ENCODE measurements at places on chromosomes 2 and 18.

DNA sequence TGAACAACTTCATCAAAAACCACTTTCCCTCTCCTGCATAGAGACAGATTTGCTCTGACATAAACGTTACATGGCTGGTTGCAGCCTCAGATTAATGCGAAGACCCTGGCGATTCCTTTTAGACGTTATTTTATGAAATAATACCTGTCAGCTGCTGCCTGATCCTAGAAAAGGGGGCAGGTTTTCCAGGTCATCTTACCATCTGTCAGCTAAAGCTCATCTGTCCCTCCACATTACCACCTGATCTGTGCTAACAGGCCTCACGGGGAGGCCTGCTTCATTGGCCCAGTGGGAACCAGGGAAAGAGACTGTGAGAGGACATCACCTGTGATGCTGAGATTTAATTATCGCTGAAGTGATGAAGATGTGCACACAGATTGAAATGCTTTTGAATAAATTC lies 261.0 kb downstream of the ARHGAP15 start:
- no peak for DNase-seq

DNA sequence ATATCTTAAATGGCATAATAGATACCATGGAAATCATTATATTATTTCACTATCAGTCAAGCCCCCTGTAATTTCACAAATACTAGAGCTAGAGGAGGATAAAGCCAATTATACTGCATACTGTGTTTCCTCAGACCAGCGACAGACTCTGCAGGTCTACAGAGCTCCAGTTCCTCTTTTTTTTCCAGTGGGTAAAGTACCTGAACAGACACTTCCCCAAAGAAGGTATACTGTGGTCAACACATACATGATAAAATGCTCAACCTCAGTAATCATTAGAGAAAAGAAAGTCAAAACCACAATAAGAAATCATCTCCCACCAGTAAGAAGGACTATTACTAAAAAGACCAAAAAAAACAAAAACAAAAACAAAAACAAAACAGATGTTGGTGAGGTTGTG lies 44.6 kb downstream of the SCN7A start:
- DNase-seq = no peak

DNA sequence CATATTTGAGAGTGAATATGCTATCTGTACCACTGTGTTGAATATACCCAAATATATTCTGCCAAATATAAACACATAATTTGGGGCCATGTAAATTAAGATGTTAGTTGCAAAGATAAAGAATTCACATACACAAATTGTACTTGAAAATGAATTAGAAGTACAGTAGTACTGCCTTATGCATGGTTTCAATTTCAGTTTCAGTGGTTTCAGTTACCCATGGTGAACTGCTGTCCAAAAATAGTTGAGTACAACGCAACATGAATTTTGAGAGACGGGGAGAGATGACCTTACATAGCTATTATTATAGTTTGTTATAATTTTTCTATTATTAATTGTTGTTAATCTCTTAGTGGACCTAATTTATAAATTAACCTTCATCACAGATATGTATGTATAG lies 1313.0 kb upstream of the FAM98A start:
- DNase-seq = no peak

DNA sequence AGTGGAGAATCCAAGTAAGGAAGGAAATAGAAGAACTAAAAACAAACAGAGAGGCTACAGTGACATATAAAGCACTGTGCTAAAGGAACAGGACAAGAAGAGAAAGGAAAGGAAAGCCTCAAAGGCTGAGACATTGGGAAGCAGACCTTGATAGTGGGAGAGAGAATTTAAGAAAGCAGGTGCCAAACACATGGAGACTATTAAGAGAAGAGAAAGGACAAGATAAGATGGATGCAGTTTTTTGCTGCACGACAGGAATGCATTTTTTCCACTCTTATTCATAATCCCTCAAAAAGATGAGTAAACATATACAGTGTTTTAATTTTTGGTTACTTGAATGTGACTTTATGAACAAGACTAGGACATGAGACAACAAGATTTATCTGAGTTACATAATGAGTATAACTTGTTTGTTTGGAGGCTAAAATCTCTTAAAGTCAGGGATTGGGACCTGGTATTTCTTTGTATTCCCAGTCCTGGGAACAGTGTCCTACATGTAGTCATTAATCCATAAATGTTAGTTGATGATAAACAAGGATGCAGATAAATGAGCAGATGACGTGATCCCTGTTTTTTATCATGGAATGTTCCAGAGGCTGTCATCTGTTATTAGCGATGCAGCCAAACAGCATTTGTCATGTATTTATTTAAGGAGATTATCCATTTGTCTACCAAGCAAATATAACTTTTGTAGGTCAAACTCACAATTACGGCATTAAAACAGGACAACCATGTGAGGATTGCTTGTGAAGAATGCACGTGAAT lies 141.7 kb downstream of the DNER start:
- no peak for DNase-seq

DNA sequence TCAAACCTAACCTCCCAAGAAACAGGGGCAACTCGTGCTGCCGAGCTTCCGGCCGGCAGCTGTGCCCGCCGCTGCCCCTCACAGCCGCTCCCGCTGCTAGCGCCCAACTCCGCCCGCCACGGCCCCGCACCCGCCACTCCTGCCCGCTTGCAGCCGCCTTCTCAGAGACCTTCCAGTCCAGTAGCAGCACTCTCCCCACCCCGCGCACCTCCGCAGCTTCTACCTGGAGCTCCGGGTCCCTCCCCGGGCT lies 722 bp upstream of the C2orf15 start:
- DNase-seq = no peak

DNA sequence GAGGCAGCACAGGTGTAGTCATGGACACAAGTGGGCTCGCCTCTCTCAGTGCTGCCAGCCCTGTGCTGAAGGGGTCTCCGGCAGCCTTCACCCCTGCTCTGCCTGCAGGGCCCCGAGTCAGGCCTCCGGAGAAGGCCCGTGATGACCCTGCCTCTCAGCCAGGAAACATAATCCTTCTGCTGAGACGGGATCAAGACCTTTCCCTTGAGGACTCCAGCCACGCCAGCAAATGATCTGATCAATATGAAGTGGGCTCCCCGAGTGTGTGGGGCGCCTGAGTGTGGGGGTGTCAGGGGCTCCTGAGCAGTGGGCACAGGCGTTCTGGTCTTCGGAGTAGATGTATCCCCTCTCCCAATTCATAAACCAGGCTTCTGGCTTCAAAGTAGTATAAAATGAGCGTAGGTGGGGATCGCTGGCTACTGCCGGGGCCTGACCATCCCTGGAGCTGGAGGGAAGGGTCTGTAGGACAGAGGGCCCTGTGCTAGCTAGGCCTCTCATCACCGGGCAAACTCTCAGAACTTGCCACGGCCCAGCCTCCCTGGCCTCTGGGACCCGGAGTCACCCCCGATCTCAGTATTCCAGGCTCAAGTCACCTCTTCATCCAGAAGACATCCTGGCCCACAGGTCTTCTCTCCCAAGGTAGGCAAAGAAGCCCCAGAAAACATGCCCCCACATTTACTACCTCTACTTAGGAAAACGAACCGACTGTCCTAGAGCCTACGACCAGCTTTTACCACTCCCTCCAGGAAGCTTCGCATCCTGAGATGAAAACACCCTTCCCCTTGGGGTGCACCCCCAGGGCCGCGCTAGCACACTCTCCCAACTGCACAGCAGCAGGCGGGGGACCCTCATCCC lies 33.6 kb downstream of the CRACDL start:
- peak; percentile 34 for DNase-seq

DNA sequence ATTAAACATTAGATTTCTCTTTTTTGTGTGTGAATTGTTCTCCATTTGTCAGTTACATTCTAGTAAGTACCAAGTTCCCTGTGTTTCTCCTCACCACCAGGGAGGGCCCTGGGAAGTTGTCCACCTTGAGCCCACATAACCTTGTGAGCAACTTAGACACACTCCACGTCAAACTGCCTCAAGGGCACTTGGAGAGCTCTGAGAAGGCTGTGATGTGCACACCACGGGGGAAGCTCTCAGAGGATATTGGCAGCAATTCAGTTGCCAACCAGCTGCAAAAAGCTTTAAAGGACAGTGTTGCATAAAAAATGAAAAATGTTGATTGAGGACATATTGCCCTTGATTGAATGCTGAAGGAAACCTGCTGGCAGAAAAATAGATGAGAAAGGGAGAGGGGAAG lies 743.6 kb downstream of the RNF144A start:
- no peak for DNase-seq

- DNase-seq = no peak
Observed at GRCh38 chr2:181944164-181944913, 41.3 kb upstream of the PPP1R1C start.

DNA sequence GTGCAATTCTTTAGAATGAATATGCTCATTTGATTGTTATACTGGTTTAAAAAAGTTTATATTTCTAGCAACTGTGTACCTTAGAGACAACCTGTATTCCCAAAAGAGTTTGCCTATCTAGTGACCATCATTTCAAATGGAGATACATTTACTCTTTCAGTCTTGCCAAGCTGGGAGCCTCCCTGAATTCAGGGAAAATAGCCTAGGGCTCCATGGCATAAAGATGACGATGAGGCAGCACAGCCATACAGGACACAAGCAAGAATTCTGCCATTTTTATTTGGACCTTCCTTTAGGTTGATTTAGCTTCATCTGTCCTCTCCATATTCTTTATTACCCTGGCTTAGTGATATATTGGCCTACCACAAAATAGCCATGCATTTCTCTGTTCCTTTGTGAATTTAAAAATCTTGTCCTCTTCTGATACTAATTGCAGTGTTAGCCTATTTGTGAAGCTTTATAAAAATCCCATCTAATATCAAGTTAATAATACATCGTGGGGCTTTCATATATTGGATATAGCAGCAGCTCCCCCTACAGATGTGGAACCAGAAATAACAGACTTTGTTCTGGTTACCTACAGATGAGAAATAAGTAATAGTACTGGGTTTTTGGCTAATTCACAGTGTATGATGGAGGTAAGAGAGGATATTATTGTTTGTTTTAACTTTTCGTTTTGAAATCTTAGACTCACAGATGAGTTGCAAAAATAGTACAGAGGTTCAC lies 1661.9 kb upstream of the PIK3C3 start:
- no peak for DNase-seq

DNA sequence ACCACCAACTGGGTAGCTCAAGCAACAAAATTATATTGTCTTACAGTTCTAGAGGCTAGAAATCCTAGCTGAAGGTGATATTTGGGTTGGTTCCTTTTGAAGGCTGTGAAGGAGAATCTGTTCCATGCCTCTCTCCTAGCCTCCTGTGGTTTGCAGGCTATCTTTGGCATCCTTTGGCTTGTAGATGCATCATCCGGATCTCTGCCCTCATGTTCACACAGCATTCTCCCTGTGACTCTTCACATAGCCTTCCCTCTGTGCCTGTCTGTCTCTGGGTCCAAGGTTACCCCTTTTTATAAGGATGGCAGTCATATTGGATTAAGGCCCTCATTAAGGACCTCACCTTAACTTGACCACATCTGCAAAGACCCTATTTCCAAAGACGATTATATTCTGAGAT lies 78.6 kb upstream of the MAP3K20 start:
- DNase-seq = no peak

GRCh38 chr2:1603059-1603458 lies 141.3 kb downstream of the PXDN start:
- no peak for DNase-seq

- no peak for DNase-seq
Observed at GRCh38 chr18:29328932-29329331, 1152.0 kb upstream of the CDH2 start.

DNA sequence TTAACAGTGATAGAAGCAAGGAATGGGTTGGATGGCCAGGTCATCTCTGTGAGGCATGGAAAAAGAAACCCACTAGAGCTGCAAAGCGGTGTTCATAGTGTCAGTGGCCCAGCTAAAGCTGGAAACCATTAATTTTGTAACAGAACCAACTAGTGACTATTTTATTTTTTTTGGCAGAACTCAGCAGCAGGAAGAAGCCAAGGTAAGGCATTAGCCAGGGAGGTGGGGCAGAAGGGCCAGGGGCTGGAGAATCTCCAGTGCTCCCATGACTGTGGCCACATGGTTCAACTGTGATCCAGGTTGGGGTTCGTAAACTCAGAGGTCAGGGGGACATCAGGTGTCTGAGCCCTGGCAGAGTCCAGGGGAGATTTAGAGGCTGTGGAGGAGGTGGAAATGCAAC lies 25.9 kb upstream of the YES1 start:
- DNase-seq = no peak

DNA sequence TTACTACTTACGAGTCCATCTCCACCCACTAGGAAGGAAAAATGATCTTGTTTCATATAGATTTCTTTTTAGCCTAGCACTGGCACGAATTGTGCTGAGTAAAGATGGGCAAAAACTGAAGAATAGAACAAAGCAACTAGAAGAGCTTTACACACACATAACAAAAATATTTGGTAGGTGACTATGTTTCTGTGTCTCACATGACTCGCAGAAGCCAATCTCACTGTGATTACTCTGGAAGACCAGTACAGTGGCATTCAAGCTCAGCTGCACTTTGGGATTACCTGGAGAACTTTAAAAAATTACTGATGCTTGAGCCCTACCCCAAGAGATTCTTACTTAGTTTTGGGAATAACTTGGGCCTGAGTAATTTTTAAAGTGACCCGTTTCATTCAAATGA lies 378.7 kb downstream of the METTL4 start:
- DNase-seq = no peak

- peak; percentile 18 for DNase-seq
Observed at GRCh38 chr2:236862961-236863728, 222.5 kb upstream of the COPS8 start.

DNA sequence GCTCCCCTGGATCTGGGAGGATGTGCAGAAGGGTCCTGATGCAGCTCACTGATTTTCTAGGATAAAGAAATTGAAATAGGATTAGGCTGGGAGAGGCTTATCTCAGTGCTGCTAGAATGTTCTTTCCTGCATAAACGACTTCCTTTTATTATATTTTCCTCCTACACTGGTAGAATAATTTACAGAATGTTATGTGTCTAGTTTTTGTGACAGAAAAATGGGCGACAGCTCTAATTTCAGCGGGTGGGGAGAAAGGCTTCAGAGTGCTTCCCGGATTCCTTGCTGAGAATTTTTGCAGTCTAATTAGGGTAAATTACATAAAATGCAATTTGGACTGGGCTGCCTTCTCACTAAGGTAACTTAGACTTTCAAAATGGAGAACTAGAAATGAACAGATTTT lies 66.2 kb downstream of the SKA1 start:
- no peak for DNase-seq

GRCh38 chr18:9549405-9549804 lies 65.0 kb downstream of the PPP4R1 start:
- no peak for DNase-seq

GRCh38 chr2:107222466-107222865 lies 336.5 kb upstream of the ST6GAL2 start:
- DNase-seq = no peak

DNA sequence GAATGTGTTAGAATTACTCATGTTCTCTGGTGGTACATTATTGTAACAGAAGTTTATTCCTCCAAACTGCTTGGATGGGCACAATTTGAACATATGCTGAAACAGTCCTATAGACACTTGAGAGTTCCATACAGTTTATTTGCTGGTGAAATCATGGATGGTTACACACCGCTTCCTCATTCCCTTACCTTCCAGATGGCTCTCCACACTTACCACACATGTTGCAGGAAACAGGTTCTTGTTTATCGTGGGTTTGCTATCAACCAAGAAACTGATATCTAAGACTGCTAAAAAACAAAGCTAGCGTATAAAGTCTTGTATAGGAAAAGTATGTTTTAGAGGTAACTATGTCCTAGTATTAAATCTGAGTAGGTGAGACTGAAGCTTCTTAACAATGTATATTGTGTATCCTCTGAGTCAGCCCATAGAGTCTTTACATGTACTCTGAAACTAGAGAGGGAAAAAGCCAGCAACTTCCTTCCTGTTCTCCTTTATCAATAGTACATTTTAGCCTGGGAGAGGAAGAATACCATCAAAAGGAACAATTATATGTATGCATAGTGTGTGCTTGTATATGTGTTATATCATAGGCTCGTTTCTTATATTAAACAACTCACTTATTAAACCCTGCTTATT lies 313.1 kb downstream of the PLCL1 start:
- no peak for DNase-seq
